ENCODE measurements at places on chromosomes 5 and 9.

GRCh38 chr5:98163796-98164493, 609.5 kb upstream of the RGMB start:
- DNase-seq: no peak

DNA sequence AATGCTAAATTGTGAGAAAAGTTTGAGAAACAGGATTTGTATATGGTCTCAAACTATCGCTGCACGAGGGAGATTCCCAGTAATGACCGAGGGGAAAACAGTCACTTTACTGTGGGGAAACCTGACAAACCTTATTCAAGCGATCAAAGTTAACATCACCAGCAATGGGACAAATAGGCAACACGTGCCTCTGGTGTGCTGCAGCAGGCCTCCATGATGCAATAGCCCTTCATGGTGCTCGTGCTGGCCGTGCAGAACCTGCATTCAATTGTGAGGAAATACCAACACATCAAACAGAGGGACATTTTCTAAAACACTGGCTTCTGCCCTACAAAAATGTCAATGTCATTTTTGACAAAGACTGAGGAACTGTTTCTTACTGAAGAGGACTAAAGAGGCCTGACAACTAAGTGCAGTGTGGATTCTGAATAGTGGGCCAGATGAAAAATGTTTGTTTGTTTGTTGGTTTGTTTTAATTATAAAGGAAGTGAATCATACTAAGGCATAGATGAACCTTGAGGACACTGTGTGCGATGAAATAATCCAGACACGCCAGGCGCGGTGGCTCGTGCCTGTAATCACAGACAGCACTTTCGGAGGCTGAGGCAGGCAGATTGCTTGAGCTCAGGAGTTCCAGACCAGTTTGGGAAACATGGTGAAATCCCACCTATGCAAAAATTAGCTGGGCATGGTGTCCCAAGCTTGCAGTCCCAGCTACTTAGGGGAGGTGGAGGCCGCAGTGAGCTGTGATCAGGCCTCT, 17.6 kb upstream of the MARCHF6 start:
- DNase-seq: no peak

DNA sequence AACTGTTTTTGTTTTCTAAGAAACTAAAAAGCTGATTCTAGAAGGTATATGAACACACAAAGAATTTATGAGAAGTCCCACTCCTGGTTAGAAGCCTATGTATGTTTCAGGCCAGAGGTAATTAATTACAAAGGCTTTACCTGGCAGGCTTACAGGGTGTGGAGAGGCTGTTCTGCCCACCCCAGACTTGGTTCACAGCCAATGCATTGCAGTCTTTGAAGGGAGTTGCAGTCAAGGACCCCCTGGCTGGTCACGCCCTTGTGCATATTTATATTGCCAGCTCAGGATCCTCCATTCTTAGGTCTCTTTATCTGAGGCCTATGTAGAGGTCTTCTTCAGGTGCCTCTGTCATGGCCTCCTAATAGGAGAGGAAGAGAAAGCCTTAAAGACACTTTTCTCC, 13.6 kb upstream of the PRSS3 start:
- DNase-seq: no peak

DNA sequence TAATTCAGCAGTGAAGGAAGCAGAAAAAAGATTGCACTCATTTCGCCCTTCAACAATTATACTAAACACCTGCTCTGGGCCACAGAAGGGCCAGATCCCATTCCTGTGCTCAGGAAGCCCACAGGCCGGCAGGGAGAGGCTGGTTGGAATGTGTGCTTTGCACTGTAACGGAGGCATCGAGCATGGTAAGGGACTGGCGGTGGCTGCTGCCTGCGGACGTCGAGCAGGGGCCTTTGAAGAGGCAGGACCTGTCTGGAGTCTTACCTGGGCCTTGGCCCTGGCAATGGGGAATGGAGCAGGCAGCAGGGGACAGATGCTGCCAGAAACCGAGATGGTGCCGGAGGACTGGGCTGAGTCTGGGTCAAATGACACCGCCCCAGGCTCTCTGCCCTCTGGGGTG, 97.8 kb downstream of the KCNIP1 start:
- DNase-seq: no peak

DNA sequence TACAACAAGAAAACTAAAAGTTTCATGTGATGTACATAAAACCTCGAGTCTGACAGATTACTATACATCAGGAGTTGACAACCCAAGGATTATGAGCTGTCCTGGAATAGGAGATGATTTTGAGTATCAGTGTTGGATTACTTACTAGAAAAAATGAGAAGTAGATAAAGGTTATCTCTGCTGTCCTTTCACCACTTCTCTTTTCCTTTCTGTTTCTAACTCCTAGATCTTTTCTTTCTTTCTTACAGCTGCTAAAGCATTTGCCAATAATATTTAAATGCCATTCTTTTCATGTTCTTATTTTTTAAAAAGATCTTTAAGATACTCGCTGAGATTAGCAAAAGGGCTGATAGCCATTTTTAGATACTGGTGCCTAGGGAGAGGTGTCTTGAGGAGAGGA, 14.8 kb downstream of the RBM27 start:
- DNase-seq: no peak

DNA sequence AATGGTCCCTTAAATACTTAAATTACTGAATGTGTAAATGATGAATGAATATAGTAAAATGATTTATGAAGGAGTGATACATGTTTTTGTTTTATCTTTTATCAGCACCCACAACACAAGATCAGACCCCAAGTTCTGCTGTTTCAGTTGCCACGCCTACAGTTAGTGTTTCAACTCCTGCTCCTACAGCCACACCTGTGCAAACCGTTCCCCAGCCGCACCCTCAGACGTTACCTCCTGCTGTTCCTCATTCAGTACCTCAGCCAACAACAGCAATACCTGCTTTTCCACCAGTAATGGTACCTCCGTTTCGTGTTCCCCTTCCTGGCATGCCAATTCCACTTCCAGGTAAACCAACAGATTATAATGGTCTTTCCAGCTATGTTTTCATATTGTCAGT, 16.3 kb downstream of the TCERG1 start:
- no peak for DNase-seq

GRCh38 chr9:87766697-87767096, 40.8 kb downstream of the CTSL start:
- DNase-seq: no peak

GRCh38 chr9:98821831-98822230, 14.4 kb downstream of the GALNT12 start:
- DNase-seq: no peak

GRCh38 chr5:43039471-43040286, 440 bp downstream of the ANXA2R start:
- DNase-seq: peak; percentile 91

- no peak for DNase-seq
These were observed 115.4 kb upstream of the PPP2R2B start for GRCh38 chr5:146993876-146994530.

- DNase-seq: no peak
These were observed 13.7 kb downstream of the DOCK2 start for GRCh38 chr5:169650701-169651331.

DNA sequence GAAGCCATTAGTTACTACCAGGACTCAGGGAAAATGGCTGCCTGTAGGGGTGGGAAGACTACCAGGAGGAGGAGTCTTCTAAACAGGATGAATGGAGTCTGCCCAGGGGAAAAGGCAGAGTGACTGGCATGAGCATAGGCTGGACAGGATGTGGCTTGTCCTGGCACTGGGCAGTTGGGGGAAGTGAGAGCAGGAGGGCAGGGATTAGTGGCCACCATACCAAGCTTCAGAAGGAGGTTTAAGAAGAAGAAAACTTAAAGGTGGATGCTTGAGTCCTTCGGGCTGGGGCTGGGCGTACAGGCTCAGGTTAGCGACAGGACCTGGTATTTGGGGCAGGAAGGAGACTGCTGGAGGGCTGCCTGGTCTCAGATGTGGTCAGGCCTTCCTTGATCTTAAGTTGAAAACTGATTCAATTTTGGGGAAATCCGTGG, 5.0 kb upstream of the NSD1 start:
- no peak for DNase-seq

Data from NCI-H1694 treated with DMSO at 0.1 percent for 48 hours (cell line).